ENCODE measurements at places on chromosomes 1 and 21. TPM values are rescaled to one million over a fixed set of nuclear protein-coding genes. Genes with fewer than 3 reads are reported as not detected.

Gene PAX7
- not detected for total RNA-seq

Gene PYCR2
- 126 TPM for total RNA-seq

Gene OTUD7B
- total RNA-seq = 12.1 TPM

DNA sequence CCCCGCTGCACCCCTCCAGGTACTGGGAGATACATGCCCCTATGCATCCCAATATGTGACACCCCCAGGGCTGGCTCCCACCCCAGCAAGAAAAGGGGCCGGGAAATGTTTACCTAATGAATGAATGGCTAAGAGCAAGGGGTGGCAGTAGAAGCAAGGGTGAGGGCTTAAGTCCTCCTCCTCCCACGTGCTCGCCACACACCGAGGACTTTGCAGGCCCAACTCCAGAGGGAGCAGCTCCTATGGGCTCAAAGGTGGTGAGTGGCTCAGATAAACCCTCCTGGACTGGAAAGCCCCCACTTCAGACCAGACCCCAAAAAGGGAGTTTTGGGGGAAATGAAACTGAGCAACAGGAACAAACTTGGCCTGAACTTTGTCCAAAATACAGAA, 11.4 kb downstream of the SLC45A3 start:
- H3K27ac ChIP-seq = no peak overlapping the region
- H3K27me3 ChIP-seq = peaks cover 15% of the 10 kb centered on the region
- no peak for DNase-seq
- H3K4me3 ChIP-seq = no peak overlapping the region

DNA sequence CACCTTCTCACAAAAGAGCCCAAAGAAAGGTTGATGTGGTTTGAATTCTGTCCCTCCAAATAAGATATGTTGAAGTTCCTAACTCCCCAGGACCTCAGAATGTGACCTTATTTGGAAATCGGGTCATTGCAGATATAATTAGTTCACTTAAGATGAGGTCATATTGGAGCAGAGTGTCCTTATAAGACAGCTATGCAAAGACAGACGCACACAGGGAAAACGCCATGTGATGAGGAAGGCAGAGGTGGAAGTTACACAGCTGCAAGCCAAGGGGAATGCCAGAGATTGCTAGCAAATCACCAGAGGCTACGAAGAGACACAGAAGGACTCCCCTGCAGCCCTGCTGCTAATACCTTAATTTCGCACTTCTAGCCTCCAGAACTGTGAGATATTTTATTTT, 5.2 kb upstream of the ABCB10 start:
- peaks cover 3% of the 10 kb centered on the region for H3K27me3 ChIP-seq
- H3K36me3 ChIP-seq = no peaks in the 10 kb centered on the region
- no peak overlapping the region for H3K4me3 ChIP-seq
- H3K27ac ChIP-seq = no peak overlapping the region
- H3K4me1 ChIP-seq = peaks cover 12% of the 10 kb centered on the region

DNA sequence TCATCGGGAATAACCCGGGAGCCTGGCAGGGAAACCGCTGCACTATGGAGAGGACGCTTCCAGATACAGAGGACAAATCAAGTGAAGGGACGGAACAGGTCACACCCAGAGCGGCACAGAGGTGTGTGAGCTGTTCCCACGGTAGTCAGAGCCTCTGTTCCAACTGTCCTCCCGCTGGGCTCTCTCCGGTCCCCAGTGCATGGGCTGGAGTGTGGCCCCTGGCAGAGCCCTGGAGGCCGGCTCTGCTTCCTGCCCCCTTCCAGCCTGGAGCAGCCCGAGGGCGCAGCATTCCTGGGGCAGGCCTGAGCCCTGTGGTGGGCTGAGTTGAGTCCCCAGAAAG, 11.9 kb upstream of the ZBTB21 start:
- H3K27ac ChIP-seq = no peak overlapping the region
- no peaks in the 10 kb centered on the region for H3K4me1 ChIP-seq
- H3K4me3 ChIP-seq = no peak overlapping the region
- no peaks in the 10 kb centered on the region for H3K36me3 ChIP-seq
- no peak for DNase-seq

GRCh38 chr1:1832820-1833219, 54.5 kb upstream of the NADK start:
- peaks cover 8% of the 10 kb centered on the region for H3K4me1 ChIP-seq
- DNase-seq = no peak
- peaks cover 35% of the 10 kb centered on the region for H3K36me3 ChIP-seq
- no peak overlapping the region for H3K27ac ChIP-seq

DNA sequence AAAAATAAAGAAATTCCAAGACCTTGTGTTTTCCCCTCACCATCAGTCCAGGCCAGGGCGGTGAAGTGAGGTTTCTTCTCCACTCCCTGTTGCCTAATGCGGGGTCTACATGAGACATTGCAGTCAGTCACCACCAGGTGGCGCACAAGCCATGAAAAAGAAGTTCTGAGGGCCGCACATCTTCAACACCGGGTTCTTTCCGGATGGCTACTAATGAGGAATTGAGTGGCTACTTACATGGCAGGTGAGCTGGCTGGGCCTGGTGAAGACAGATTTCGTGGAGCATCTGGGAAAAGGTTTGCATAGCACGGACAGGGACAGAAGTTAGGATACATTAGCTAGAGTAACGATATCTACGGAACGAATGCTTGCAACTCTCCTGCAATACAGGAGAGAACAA, 15.8 kb upstream of the S100A11 start:
- H3K27ac ChIP-seq = no peak overlapping the region
- H3K27me3 ChIP-seq = peaks cover 29% of the 10 kb centered on the region
- peaks cover 22% of the 10 kb centered on the region for H3K4me1 ChIP-seq
- no peak overlapping the region for H3K4me3 ChIP-seq
- DNase-seq = peak; percentile 91

- DNase-seq = no peak
- H3K4me3 ChIP-seq = peak overlapping the region; percentile 88
- H3K36me3 ChIP-seq = no peaks in the 10 kb centered on the region
- H3K4me1 ChIP-seq = peaks cover 31% of the 10 kb centered on the region
These were observed 1.6 kb downstream of the PCAT6 start for GRCh38 chr1:202812176-202813026.

GRCh38 chr21:46187261-46187660, 3.0 kb upstream of the SPATC1L start:
- no peaks in the 10 kb centered on the region for H3K27me3 ChIP-seq
- peaks cover 20% of the 10 kb centered on the region for H3K4me1 ChIP-seq
- DNase-seq = no peak
- H3K4me3 ChIP-seq = no peak overlapping the region

DNA sequence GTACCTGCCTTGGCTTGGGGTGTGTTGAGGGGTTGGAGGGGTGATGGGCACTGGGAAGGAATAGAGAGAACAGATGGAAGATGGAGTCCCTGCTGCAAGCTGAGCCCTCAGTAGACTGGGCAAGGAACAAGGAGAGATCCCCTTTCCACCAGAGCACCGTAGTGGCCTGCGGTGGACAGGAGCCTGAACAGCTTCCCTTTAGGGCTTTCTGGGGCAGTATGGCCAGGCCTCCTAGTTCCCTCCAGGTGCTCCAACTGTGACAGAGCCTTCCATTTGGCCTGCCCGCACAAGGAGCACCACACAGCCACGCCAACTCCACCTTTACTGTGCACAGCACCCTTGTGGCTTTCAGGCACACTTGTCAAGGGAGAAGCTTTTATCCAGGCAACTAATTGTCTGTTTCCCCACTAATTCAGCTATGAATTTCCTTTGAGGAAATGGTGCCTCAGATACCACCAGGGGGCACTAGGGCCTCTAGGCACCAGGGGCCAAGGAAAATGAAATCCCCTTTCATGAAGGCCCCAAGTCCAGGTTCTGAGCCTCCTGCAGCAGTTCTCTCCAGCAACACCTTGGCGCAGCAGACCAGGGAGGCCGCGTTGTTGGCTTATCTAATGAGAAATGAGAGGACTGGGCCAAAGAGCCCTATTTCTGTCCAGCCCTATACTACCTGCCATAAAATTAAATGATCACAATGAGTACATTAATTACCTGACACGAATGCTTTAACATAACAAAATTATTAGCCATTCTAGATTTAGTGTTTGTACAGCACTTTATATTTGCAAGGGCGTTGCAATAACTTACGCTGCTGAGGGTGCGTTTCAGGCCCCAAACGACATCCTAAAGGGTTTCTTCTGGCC, 23.1 kb upstream of the ERI3 start:
- H3K4me1 ChIP-seq = no peaks in the 10 kb centered on the region
- peak; percentile 63 for DNase-seq

GRCh38 chr21:41681939-41682718, 84.7 kb downstream of the RIPK4 start:
- H3K4me1 ChIP-seq = no peaks in the 10 kb centered on the region
- H3K27ac ChIP-seq = no peak overlapping the region
- DNase-seq = no peak
- no peak overlapping the region for H3K4me3 ChIP-seq
- no peaks in the 10 kb centered on the region for H3K36me3 ChIP-seq
- H3K27me3 ChIP-seq = peaks cover 7% of the 10 kb centered on the region

All from activated CD8-positive, alpha-beta T cell treated with anti-CD3 and anti-CD28 coated beads, Interleukin-2, amount 10 ng/mL, durations not matched to agents 7 days and 5 days (primary cell).